COLO829 (cell line): ENCODE measurements at places on chromosomes 4 and X.
A peak's percentile ranks its signal among the peaks of the same experiment; 100 is the strongest.

DNA sequence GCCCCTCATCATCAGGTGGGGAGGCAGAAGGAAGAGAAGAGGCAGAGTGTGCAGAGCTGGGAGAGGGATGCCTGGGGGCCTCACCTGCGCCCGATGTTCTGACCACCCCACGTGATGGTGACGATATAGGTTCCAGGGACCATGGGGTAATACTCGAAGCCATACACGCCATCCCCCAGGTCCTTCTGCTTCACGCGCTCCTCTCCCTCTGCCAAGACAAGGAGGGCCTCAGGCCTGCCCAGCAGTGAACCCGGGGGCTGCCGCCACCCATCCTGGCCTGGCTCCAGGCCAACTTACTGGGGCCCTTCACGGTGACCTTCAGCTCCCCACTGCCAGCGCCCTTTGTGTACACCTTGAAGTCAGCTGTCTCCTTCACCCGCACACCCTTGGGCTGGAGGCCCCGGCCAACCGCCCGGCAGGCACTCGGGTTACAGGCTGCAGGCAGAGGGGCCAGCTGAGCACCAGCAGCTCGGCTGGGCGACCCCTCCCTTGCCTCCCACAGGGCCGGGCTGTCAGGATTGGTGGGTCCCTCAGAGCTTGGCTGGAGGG, 9.3 kb downstream of the FLNA start:
- DNase-seq, result no peak

DNA sequence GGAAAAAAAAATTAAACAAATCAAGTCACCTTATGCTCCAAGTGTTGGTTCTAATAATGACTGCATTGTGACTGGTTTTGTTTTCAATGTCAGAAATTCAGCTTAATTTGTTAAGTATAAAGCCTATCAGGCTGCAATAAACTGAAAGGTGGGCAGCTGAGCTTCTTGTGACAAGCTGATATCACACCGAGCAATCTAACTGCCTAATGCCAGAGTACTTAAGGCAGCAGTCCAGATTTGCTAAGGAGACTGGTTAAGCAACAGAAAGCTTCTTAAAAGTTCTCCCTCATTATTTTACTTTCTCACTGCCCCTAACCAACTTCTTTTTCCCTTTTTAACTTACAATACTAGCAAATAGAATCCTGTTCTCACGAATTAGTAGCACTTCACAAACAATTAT, 201.0 kb downstream of the MAB21L2 start:
- no peak for DNase-seq

GRCh38 chr4:80539190-80539589, 203.7 kb downstream of the CFAP299 start:
- DNase-seq, result no peak

- no peak for DNase-seq
These were observed 3.5 kb downstream of the S100G start for GRCh38 chrX:16653424-16653823.

- peak; percentile 80 for DNase-seq
These were observed 17.0 kb upstream of the PAPSS1 start for GRCh38 chr4:107736924-107737448.

GRCh38 chr4:168509786-168510185, 12.9 kb downstream of the PALLD start:
- DNase-seq, result no peak
